Panc1 (cell line): ENCODE measurements at places on chromosomes 1 and 21.

- no peak for DNase-seq
Measured at GRCh38 chr1:75575837-75576236, 35.1 kb downstream of the SLC44A5 start.

GRCh38 chr1:163406772-163407171 is 85.0 kb downstream of the NUF2 start:
- no peak for DNase-seq

GRCh38 chr1:227416156-227416830 is 98.0 kb upstream of the CDC42BPA start:
- DNase-seq: no peak

GRCh38 chr1:41328780-41329640 is 32.2 kb upstream of the FOXO6 start:
- DNase-seq: no peak

DNA sequence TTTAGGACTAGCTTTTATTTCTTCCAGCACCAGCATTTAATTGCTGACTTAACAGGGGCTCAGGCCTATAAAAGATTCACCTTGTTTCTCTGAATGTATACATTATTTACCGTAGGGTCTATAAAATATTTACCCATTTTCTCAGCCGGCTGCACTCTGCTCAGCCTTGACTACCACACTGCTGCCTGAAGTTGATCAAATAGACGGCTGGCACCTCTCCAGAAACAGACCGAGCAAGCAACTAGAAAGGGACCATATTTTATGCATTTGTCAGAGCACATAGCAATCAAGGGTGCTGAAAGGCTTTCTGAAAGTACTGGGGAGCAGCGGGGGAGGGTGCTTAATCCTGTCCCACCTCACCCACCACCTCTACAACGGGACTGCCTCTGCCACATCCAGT is 64.7 kb upstream of the FGGY start:
- DNase-seq: no peak

DNA sequence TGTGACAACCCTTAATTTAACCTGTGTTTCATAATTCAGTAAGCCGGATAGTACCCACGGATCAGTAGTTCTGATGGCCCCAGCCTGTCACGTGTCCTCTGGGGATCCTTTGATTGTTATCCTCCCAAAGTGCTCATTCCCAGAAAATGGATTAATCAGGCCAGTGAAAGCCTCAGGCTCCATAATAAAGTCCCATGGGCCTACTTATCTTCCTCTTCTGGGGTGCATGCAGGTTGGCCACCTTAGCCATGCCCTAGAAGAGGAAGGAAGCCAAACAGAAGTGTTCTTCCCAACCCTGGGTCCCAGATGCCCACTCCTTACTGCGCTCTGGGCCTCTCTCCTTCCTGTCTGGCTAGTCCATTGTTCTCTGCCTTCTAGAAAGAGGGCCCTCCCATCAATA is 146.1 kb downstream of the EDEM3 start:
- no peak for DNase-seq

GRCh38 chr1:151175041-151175741 is 590 bp downstream of the TMOD4 start:
- DNase-seq: no peak

DNA sequence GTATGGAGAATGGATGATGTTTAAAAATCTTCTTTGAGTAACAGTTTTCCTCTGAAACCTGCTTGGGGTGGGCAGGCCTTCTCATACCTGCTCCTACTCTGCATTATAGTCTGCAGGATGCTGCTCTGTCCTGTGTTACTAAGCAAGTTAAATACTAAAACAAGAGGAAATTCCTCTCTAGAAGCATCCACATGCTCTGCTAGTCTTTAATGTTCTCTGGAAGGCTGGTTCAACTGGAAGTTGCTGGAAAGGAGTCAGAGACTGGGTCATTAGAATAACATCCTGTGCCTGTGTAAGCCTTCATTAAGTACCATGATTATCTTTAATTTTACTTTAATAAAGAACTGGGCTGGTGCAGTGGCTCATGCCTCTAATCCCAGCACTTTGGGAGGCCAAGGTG is 5.8 kb downstream of the SELP start:
- DNase-seq: no peak

- DNase-seq: no peak
Measured at GRCh38 chr21:40043866-40044265, 176.6 kb downstream of the PCP4 start.

- no peak for DNase-seq
Measured at GRCh38 chr1:35857830-35858229, 25.2 kb upstream of the AGO1 start.

- no peak for DNase-seq
Measured at GRCh38 chr1:71770121-71770520, 512.2 kb downstream of the NEGR1 start.

DNA sequence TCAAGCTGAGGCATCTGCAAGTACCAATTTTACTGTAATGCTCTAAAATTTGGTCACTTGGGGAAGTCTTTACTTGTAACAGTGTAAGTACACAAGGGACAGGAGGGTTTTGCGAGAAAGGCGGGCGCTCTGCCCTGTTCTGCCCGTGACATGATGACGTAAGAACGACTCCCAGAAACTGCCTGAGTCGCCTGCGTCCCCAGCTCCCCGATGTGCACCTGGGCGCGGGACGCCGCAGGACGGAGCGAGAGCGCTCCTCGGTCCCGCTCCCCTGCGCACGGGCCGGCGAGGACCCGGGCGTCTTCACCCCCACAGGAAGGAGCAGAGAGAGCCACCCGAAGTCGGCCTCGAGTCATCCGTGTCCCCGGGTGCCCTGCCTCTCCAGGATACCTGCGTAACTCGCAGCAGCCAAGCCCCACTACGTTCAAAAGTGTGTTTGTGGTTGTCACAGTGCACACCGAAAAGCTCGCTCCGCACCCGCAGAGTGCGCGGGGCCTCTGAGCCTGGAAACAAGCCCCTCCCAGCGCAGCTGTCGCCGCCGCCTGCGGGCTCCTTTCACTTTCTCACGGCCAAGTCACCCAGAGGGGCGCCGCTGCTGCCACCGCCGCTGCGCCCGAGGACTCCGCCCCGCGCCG is 3.3 kb upstream of the ZBTB18 start:
- no peak for DNase-seq

- no peak for DNase-seq
Measured at GRCh38 chr1:172801771-172802322, 142.9 kb downstream of the FASLG start.

GRCh38 chr21:45030682-45031570 is 43.5 kb upstream of the ADARB1 start:
- DNase-seq: no peak

GRCh38 chr1:87392248-87393192 is 63.8 kb downstream of the LMO4 start:
- DNase-seq: no peak

GRCh38 chr1:76293831-76294230 is 219.3 kb downstream of the ST6GALNAC3 start:
- DNase-seq: no peak

DNA sequence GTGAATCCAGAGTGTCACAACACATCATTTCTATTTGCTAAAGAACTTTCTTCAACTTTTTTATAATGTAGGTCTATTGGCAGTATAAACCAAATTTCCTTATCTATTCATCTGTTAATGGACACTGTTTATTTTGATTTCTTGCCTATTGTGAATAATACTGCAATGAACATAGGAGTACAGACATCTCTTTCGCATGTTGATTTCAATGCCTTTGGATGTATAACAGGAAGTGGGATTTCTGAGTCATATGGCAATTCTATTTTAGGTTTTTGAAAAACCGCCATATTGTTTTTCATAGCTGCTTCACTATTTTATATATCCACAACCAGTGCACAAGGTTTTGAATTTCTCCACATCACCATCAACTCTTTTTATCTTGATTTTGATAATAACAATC is 198.7 kb downstream of the KCNT2 start:
- DNase-seq: no peak

- DNase-seq: no peak
Measured at GRCh38 chr1:65420590-65421350, at the start of the genes LEPR and LEPROT. LEPR (plus strand) TSS chr1:65420668; CDS start chr1:65565566, 144,898 bp downstream. LEPROT (plus strand) TSS chr1:65420668; CDS start chr1:65420725, 57 bp downstream.

DNA sequence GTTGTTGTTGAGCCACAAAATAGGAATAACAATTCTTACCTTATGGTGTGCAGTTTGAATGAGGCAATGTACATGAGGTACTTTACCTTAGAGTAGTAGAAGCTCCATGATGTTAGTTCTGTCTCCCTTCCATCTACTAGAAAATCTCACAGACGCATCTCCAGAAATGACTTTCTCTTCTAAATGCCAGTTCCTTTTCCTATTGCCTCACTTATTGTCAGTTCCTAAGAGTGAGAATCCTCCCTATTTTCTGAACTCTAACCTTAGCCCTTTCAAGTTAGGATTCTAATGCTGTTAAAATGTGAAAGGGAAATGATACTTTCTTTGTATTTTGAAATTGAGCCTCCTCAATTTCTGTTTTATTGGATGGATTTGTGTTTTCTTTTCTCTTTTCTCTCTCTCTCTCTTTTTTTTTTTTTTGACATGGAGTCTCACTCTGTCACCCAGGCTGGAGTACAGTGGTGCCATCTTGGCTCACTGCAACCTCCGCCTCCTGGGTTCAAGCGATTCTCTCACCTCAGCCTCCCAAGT is 18.6 kb upstream of the MAPKAPK2 start:
- DNase-seq: no peak

- no peak for DNase-seq
Measured at GRCh38 chr1:84836145-84836544, 56.9 kb downstream of the LPAR3 start.

DNA sequence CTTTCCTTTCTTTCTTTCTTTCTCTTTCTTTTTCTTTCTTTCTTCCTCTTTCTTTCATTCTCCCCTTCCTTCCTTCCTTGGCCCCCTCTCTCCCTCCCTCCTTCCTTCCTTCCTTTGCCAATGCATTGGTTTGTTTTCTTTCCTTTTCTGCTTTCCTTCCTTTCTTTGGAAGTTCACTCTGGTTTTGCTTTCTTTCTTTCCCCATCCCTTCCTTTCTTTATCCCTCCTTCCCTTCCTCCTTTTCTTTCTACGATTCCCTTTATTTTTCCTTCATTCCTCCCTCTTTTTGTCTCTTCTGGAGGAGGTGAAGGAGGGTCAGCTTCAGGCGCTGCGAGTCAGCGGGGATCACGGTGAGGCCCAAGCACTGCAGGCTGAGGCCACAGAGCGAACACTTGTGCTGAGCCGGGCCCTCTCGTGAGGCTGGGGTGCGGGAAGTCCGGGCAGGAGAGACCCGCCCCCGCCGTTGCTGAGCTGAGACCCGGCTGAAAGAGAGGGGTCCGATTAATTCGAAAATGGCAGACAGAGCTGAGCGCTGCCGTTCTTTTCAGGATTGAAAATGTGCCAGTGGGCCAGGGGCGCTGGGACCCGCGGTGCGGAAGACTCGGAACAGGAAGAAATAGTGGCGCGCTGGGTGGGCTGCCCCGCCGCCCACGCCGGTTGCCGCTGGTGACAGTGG is 1.5 kb downstream of the SIM2 start:
- no peak for DNase-seq

- DNase-seq: no peak
Measured at GRCh38 chr1:59057211-59057694, 239.6 kb upstream of the FGGY start.

DNA sequence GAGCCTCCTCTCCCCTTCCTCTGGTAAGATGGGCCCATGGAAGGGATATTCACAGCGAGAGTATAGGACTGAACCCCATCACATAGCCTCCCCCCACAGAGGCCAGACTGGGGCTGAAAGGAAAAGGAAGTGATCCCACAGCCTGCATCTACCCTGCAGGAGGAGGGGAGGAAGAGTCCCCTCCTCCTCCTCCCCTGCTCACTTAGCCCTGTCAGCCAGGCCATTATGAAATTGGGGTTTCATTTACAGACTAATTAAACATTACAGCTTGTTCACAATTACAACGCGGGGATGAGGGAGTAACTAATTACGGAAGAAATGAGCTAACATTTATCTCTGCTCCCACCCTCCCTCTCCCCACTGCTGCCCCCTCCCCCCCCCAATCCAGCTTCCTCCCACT is 25.4 kb downstream of the DMAP1 start:
- no peak for DNase-seq

- DNase-seq: no peak
Measured at GRCh38 chr1:10899490-10900250, 103.2 kb upstream of the CASZ1 start.

DNA sequence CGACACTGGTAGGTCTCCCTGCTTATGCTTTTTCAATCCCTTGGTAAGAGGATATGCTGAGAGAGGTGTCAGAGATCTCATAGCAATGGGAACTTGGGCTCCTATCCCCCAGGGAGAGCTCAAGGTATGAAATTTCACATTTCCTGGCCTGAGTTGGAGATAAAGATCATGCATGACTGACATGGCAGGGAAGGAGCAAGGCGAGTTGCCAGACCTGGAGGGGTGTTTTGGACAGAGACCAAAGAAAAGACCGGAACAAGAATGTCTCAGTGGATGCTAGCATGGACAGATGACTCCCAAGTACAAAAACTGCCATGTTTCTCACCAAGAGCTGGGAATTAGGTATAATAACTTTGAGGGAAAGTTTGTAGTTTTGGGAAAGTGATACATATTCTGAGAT is 334.1 kb upstream of the B3GALT2 start:
- no peak for DNase-seq

DNA sequence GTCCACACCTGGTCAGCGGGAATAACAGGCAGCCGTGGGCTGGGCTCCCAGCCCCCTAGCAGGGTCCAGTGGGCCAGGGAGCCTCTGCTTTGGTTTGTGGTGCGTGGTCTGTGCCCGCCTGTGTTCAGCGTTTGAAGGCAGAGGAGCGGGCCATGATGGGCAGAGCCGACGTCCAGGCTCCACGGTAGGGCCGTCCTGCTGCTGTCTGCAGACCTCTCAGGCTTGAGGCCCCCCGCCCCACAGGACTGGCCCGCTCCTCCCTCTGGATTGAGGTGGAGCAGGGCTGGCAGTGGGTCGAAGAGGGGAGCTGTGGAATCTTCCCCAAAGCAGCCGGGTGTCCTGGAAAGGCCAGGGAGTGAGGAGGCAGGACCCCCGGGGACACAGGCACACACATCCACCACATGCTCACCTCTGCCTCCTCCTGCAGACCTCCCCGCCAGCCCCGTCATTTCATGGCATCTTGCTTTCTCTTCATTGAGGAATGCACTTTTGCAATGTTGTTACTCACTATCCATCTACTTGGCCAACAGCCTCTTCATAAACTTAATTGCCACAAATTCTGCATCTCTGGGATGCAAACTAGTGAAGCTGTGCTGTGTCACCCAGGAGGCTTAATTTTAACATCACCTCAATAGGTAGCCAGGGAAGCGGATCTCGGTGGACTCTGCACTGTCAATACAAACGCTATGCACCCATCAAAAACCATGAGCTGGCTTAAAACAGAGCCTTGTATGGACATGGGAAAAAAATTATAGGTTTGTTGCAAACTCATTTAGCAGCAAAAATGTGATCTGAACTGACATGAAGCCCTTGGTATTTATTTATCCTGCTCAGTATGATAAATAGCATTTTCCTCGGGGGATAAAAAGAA is 85.9 kb downstream of the PDE9A start:
- DNase-seq: no peak

GRCh38 chr1:53076165-53076564 is 14.2 kb downstream of the PODN start:
- DNase-seq: no peak
